BJ (cell line): ENCODE measurements at places on chromosomes 16 and 17. TPM values are rescaled to one million over a fixed set of nuclear protein-coding genes. Genes with fewer than 3 reads are reported as not detected.
A peak's percentile ranks its signal among the peaks of the same experiment; 100 is the strongest.

- no peak for DNase-seq
Measured at GRCh38 chr17:27493088-27493487, 36.8 kb downstream of the KSR1 start.

- no peak for DNase-seq
Measured at GRCh38 chr17:55774846-55775271, 24.0 kb downstream of the PCTP start.

The CACNG3 gene
- not detected in 2 replicates for polyA plus RNA-seq

GRCh38 chr17:75773808-75774470 lies 8.9 kb upstream of the GALK1 start:
- no peak for DNase-seq

DNA sequence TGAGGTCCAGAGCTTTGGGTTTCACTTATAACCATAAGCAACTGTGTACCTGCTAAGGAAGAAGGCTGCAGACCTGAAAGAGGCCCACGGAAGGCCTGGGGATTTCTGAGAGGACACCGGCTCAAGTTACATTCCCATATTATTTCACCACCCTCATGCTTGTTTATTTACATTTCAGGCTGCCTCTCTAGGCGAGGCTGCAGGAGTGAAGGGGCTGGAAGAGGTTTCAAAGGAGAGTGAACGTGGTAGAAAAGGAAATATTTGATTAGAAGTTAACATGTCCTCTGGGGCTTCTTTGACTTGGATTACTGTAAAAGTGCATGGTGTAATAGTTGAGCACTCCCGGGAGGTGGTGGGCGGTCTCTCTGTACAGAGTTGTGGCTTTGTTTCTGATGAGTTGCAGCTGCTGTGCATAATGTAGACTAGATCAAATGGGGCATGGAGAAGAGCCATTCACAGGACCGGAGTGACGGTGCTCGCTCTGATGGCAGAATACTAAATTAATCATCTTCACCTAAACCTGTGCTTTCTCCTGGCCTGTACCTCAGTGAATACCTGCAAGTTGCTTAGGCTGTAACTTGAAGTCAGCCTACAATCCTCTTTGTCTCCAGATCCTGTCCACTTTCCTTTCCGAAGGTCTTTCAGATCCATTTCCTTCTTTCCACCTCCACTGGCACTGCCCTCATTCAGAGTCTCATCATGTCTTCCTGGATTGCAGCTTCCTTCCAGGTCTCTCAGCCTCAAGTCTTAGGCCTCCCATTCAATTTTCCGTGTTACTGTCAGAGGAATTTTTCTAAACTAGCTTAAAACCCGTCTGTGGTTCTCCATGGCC lies 1.9 kb upstream of the CPD start:
- peak; percentile 31 for DNase-seq

DNA sequence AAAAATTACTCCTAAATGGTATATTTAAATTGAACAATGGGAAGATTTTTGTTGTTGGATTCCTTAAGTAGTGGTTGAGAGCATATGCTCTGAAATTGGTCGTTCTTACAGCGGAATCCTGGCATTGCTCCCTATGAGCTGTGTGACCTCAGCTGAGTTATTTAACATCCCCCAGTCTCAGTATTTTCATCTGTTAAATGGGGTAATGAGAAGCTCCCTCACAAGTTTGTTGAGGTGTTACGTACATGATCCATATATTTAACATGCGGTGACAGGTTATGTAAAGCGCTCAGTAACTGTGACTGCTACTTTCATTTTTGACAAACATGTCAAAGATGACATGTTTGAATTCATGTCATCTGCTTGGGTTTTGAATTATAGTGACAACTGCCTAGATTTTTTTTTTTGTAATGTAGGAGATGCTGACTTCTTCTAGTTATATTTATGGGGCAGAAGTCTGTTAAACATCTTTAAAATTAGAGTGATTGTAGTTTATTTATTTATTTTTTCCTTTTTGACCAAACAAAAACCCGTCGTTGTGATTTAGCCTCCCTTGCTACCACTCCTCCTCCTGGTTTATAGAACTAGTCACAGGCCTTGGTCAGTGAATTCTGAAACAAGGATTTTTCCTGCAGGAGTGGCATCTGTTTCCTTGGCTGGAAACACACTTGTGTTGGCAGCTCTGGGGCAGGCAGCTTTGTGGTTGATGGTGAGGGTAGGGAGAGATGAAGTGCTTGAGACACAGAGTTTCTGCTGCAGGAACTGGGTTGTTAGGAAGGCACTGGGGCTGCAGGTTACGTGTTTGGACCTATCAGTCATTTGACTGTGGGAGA lies 268.8 kb downstream of the SNX29 start:
- DNase-seq = no peak

The ZFP3 gene
- 2.0 and 3.7 TPM in 2 replicates for polyA plus RNA-seq

The NPTX1 gene
- polyA plus RNA-seq = 0.21 and 0.43 TPM in 2 replicates

GRCh38 chr17:35521150-35521549 lies 16.3 kb downstream of the SLFN12L start:
- no peak for DNase-seq

GRCh38 chr17:40373324-40373723 lies 8.8 kb upstream of the GJD3 start:
- no peak for DNase-seq

GRCh38 chr16:7381671-7382070 lies 49.0 kb downstream of the RBFOX1 start:
- DNase-seq = no peak

GRCh38 chr17:73798111-73798748 lies 154.0 kb upstream of the SDK2 start:
- DNase-seq = peak; percentile 17

The TSPAN10 gene
- 1.6 and 3.0 TPM in 2 replicates for polyA plus RNA-seq

DNA sequence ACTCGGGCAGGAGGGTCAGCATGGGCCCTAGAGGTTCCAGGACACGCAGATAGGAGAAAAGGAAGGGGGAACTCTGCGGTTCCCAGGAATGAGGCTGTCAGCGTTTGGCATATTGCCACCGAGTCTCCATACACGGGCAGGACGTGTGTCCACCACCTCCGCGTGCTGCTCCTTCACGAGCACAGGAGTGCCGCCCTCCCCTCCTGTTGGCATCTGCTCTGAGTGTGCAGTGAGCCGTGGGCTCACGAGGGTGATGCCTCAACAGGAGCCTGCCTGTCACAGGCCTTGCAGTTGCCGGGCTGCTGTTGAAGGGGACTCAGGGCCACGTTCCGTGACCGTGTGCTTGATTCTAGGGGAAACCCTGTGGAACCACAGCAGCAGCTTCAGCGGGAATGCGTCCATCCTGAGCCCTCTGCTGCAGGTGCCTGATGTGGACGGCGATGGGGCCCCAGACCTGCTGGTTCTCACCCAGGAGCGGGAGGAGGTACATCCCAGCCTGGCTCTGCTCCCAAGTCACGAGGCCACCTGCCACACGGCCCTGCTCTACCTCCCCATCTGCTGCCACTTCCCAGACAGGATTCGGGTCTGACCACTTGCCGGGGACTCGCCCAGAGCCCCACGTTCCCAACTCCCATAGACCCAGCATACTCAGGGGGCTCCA lies 14.6 kb downstream of the RGS11 start:
- no peak for DNase-seq

The TMC5 gene
- not detected in 2 replicates for polyA plus RNA-seq

DNA sequence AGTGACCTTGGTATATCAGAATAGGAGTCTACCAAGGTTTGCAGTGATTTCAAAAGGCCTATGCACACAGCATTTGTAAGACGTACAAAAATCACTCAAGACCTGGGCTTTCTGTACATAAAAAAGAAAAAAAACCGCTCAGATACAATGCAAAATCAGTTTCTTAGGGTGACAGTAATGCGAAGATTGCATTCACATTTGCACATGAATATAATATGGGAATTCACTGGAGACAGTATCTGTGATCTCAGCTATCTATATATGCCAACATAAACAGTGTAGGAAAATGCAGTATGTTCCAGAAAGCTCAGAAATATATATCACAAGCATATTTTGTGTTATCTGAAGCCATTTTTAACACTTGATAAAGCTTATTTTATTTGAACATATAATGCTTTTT lies 176.4 kb upstream of the MYOCD start:
- no peak for DNase-seq

The C16orf46 gene
- 0.43 and 0.87 TPM in 2 replicates for polyA plus RNA-seq
